ENCODE measurements at places on chromosomes 5 and 9. TPM values are rescaled to one million over a fixed set of nuclear protein-coding genes. Genes with fewer than 3 reads are reported as not detected.
A peak's percentile ranks its signal among the peaks of the same experiment; 100 is the strongest.

- DNase-seq = peak; percentile 55
Measured at GRCh38 chr5:93583768-93584595, 960 bp downstream of the NR2F1 start.

- no peak for DNase-seq
Measured at GRCh38 chr5:61200582-61201155, 38.4 kb upstream of the SMIM15 start.

- DNase-seq = no peak
Measured at GRCh38 chr5:108487951-108488350, 106.1 kb upstream of the FBXL17 start.

- no peak for DNase-seq
Measured at GRCh38 chr5:16794269-16794913, 141.7 kb downstream of the MYO10 start.

GRCh38 chr5:41275813-41276512 lies 62.6 kb upstream of the C6 start:
- no peak for DNase-seq

DNA sequence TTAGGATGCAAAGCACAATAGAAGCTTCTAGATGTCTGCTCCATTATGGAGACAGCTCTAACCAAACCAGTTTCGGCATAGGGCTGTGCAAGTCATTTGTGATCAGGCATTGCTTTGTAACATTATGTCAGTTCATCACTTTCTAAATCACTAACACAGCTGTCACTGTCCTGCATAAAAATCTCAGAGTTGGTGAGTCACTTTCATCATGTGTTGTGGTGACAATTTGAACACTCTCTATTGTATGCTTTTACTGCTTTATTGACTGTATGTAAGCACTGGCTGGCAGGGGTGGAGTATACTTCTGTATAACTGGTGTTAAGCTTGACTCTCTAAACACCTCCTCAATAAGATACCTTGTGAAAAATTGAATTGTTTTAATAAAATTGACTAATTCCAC lies 77.9 kb downstream of the SLCO4C1 start:
- DNase-seq = no peak

DNA sequence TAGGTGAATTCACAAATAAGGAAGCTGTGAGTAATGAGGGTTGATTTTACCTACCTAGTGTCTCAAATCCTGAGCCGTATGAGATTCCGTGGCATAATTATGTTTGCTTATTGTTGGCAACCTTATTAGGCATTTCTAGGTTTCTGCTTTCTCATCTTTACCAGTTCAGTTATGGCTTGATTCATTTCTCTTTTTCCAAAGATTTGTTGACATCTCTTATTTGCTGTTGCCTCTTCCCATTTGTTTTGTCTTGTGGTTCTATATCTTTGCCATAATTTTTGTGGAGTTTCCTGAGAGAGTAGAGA lies 470 bp downstream of the IL31RA start:
- no peak for DNase-seq

GRCh38 chr5:57687596-57687995 lies 205.0 kb upstream of the ACTBL2 start:
- DNase-seq = no peak

DNA sequence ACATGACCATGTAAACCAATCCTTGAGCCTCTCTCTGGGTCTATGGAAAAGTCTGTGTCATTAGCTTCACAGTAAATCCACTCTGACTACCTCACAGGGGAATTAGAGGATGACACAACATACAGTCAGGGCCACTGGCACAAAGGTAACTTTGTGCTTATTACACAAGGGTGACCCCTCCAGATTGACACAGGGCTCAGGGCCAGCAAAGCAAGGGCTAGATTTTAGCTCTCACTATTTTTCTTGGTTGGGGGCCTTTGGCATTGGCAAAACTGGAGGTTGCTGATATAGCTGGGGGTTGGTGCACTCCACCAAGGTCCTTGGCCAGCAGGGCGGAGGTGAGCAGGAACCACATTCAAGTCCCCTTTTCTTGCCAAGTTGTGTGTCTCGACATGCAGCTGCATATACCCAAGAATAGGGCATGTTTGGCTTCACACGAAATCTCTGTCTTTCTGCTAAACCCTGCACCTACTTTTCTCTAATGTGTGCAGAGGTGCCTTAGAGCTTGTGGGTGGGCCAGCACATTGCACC lies 15.2 kb upstream of the OSMR start:
- no peak for DNase-seq

GRCh38 chr5:1348986-1349245 lies 4.0 kb upstream of the CLPTM1L start:
- DNase-seq = no peak

GRCh38 chr5:145553177-145553576 lies 282.0 kb downstream of the PRELID2 start:
- DNase-seq = no peak

GRCh38 chr9:93133681-93134014 lies 403 bp downstream of the NINJ1 start:
- DNase-seq = peak; percentile 55

DNA sequence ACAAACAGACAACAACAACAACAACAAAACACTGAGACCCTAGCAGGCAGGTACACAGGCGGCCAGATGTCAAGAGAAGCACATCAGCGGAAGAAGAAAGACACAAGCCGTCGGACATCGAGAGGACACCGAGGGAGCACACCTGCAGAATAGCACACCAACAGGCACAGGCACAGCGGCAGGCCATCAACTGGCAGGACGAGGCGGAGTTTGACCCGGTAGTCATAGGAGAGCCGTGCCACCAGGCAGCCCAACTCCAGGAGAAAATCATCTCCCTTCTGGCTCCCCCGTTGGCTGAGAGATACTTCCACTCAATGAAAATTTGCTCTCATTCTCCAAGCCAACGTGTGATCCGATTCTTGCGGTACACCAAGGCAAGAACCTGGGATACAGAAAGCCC lies 352.1 kb upstream of the IZUMO3 start:
- no peak for DNase-seq

- no peak for DNase-seq
Measured at GRCh38 chr9:133105461-133105770, 15.6 kb downstream of the RALGDS start.

DNA sequence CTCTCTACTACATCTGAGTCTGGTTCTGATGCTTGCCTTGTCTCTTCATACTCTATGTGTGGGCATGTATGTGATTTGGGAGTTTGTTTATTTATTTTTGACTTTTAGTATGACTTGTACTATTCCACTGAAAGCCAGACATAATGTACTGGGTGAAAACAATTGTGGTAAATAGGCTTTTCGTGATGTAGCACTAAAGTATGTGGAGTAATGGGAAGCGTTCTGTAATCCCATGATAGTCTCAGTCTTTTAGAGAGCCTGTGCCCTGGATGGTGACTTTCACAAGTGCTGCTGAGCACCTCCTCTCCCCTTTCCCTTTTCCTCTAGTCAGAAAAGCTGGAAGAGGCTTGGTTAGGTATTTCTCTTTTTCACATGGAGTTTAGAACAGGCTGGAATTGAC lies 85.8 kb upstream of the S1PR3 start:
- DNase-seq = no peak

DNA sequence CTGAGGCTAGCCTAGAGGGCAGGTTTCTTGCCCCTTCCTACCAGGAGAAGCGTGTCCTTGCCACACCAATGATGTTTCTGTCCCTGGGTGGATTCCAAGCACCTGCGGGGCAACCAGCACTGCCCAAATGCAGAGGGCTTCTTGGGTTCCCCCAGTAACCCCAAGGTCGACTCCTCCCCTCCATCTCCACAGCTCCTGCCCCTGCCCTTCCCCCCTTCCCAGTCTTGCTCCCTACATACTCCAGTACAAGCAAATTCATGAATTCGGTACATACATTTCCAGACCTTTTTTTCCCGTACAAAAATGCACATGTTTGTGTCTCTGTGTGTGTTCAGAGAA lies 12.8 kb upstream of the JADE2 start:
- DNase-seq = no peak

DNA sequence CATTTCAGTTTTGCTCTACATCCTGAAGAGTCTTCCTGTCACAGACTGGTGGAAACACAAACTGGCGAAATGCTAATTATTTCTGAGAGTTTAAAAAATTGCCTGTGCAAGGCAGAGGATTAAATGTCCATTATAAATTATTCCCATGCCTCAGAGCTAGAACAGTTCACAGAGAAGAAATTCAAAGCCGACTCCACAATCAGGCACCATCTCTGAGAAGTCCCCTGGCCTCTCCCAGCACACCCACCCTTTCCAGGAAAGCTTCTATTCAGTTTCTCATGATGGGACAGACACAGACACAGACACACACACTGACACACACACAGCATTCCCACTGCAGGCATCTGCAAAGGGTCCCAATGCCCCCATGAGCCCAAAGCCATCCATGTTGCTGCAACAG lies 253.1 kb downstream of the DENND1A start:
- DNase-seq = no peak

DNA sequence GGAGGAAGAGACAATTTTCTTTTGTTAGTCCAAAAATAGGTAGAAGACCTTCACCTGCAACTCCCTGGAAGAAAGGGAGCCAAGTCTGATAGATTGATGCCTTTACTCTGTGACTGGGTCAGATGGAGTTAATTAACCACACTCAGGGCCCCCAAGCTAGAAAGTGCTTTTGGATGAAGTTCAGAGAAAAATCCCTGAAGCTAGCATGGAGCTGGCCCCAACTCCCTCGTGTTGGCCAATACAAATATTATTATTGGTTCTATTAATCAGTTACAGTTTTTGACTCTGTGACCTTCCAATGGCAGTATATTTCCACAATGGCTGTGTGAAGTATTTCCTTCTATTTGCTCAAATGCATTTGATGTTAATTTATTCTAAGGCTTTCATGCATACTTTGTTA lies 1753.5 kb downstream of the EFNA5 start:
- DNase-seq = no peak

GRCh38 chr9:121781701-121782464 lies 130.4 kb downstream of the DAB2IP start:
- no peak for DNase-seq

- no peak for DNase-seq
Measured at GRCh38 chr9:126699401-126699881, 85.7 kb downstream of the LMX1B start.

- peak; percentile 34 for DNase-seq
Measured at GRCh38 chr9:118222375-118222774, 518.2 kb downstream of the TLR4 start.

NPR3 gene
- 2.6 TPM for total RNA-seq

GPR21 gene
- total RNA-seq = not detected

PROB1 gene
- total RNA-seq = not detected

TMEM252 gene
- total RNA-seq = not detected

IFNK gene
- total RNA-seq = not detected

DRD1 gene
- not detected for total RNA-seq

CPEB4 gene
- 9.8 TPM for total RNA-seq

OLFML2A gene
- 4.3 TPM for total RNA-seq

NR5A1 gene
- not detected for total RNA-seq

All from Caki2 (cell line).